ENCODE measurements at places on chromosomes 7 and 10. TPM values are rescaled to one million over a fixed set of nuclear protein-coding genes. Genes with fewer than 3 reads are reported as not detected.

Gene TMEM196
- 0.22 TPM for total RNA-seq

GRCh38 chr7:107934991-107935770 is 44.2 kb downstream of the DLD start:
- no peaks in the 10 kb centered on the region for H3K27me3 ChIP-seq
- no peak for ATAC-seq
- peaks cover 51% of the 10 kb centered on the region for H3K36me3 ChIP-seq
- peak overlapping the region; percentile 46 for H3K27ac ChIP-seq
- no peak overlapping the region for H3K4me3 ChIP-seq

DNA sequence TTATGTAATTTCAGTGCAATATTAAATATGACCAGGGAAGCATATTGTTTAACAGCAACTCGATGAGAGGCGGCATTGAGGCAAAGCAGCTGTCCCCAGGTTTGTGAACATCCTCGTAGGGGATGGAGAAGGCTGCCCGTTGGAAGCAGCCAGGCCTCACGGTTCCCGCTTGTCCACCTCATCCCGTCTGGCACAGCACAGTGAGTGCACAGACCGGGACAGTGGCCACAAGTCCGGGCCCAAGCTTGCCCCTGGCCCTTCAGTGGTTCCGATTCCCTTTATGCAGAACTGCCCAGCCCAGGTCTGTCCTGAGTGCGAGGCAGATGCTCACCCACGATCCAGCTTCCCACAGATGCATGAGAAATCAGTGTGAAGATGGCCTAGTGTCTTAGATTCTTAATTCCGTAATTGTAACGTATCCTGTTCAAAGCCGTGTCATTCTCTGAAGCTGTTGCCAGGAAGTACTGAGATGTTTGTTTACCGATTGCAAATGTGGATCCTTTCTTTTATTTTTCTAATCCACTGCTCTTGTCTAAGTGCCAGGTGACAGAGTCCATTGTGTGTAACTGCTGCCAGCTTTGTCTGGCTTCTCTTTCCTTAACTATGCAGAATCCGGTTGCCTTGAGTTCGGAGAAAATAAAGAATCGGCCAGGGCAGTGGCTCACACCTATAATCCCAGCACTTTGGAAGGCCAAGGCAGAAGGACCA is 35.5 kb downstream of the PFKP start:
- H3K27me3 ChIP-seq, result no peaks in the 10 kb centered on the region
- no peak overlapping the region for H3K4me3 ChIP-seq
- no peaks in the 10 kb centered on the region for H3K36me3 ChIP-seq
- H3K4me1 ChIP-seq, result peaks cover 6% of the 10 kb centered on the region
- ATAC-seq, result peak; percentile 32

Gene CTNNA3
- total RNA-seq, result 5.1 TPM
